Adipose tissue (tissue), 3 donors: ENCODE measurements at places on chromosomes 5 and 9. TPM values are rescaled to one million over a fixed set of nuclear protein-coding genes. Genes with fewer than 3 reads are reported as not detected.

The AQP3 gene
- 6.6 TPM for polyA plus RNA-seq

The GGTA1 gene
- 0.62 TPM for polyA plus RNA-seq

The TMEM252 gene
- polyA plus RNA-seq = not detected

The NR5A1 gene
- 0.03 TPM for polyA plus RNA-seq

The MRPL50 gene
- polyA plus RNA-seq = 7.5 TPM

The SPARC gene
- 1,569 TPM for polyA plus RNA-seq

The CLIC3 gene
- polyA plus RNA-seq = 3.0 TPM

The DIRAS2 gene
- not detected for polyA plus RNA-seq

The OR1J2 gene
- not detected for polyA plus RNA-seq

The LCN15 gene
- not detected for polyA plus RNA-seq

The DPYSL3 gene
- 31.8 TPM for polyA plus RNA-seq

The MCTP1 gene
- 13.3 TPM for polyA plus RNA-seq

The EDIL3 gene
- 1.0 TPM for polyA plus RNA-seq

The CYLC2 gene
- polyA plus RNA-seq = not detected

The MAST4 gene
- 16.6 TPM for polyA plus RNA-seq

The MEIKIN gene
- not detected for polyA plus RNA-seq

The GKAP1 gene
- 5.3 TPM for polyA plus RNA-seq

The ANKRD31 gene
- not detected for polyA plus RNA-seq

The SAXO1 gene
- not detected for polyA plus RNA-seq

The NIPSNAP3A gene
- polyA plus RNA-seq = 11.1 TPM

The LURAP1L gene
- 18.7 TPM for polyA plus RNA-seq

The PCDHB13 gene
- 0.34 TPM for polyA plus RNA-seq

The AHRR gene
- polyA plus RNA-seq = 0.28 TPM

The PDE8B gene
- polyA plus RNA-seq = 35.0 TPM

The INSYN2B gene
- polyA plus RNA-seq = not detected

The PAPPA gene
- polyA plus RNA-seq = 2.9 TPM

The BOD1 gene
- polyA plus RNA-seq = 31.2 TPM

The CCDC187 gene
- polyA plus RNA-seq = not detected

The BAAT gene
- polyA plus RNA-seq = 0.32 TPM

The SLC35D2 gene
- polyA plus RNA-seq = 21.7 TPM

The WDR31 gene
- 1.5 TPM for polyA plus RNA-seq

The ABO gene
- 1.7 TPM for polyA plus RNA-seq
